ENCODE measurements at places on chromosomes 12 and 14. TPM values are rescaled to one million over a fixed set of nuclear protein-coding genes. Genes with fewer than 3 reads are reported as not detected.

- no peak for DNase-seq
These were observed 101.1 kb upstream of the FRMD6 start for GRCh38 chr14:51550636-51551035.

GRCh38 chr14:71487449-71487848, 444.8 kb upstream of the RGS6 start:
- DNase-seq, result no peak

The SRRM4 gene
- not detected for total RNA-seq

The BMP4 gene
- total RNA-seq, result 4.2 TPM

The ADAM21 gene
- total RNA-seq, result not detected

The P2RX2 gene
- not detected for total RNA-seq

The APOF gene
- 11.9 TPM for total RNA-seq

The HVCN1 gene
- 2.6 TPM for total RNA-seq

The KCNK13 gene
- 0.25 TPM for total RNA-seq

The BMAL2 gene
- 4.4 TPM for total RNA-seq

The RND1 gene
- total RNA-seq, result 7.7 TPM

GRCh38 chr12:56517854-56518253, 3.8 kb upstream of the RBMS2 start:
- no peak for DNase-seq

The LRP1-AS gene
- total RNA-seq, result not detected

- DNase-seq, result no peak
These were observed 9.3 kb upstream of the ITGA5 start for GRCh38 chr12:54428050-54429013.

- no peak for DNase-seq
These were observed 14.4 kb upstream of the GUCY2C start for GRCh38 chr12:14710632-14711320.

The FGD6 gene
- 6.9 TPM for total RNA-seq

- DNase-seq, result no peak
These were observed 56.0 kb downstream of the DCAF5 start for GRCh38 chr14:69096781-69097475.

The CCDC177 gene
- not detected for total RNA-seq

The KLRC3 gene
- 0.50 TPM for total RNA-seq

All from liver (tissue), 10 donors.